ENCODE measurements at places on chromosomes 6 and 20.

DNA sequence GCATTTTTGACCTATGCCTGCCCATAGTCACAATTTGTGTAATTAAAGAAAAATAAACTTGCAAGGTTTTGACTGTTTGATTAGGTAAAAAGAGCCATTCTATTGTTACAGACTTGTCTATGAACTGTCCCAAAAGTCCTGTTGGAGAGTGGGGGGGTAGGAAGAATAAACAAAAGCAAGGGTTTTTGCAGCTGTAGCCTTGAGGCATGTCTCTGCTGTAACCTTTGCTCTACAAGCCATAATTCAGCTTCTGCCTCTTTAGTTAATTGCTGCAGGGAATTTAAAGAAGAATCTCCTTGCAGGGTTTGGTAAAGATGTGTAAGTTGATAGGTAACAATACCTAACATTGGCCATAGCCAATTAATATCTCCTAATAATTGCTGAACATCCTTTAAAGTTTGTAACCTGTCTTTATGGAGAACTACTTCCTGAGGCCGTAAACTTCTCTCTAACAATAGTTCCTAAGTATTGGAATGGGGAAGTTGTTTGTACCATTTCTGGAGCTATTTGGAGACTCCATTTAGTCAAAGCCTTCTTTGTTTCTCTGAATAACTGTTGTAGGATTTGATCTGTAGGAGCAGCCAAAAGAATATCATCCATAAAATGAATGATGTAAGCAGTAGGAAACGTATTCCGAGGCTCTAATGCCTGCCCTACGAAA, 7.9 kb upstream of the ABHD12 start:
- no peak for DNase-seq

DNA sequence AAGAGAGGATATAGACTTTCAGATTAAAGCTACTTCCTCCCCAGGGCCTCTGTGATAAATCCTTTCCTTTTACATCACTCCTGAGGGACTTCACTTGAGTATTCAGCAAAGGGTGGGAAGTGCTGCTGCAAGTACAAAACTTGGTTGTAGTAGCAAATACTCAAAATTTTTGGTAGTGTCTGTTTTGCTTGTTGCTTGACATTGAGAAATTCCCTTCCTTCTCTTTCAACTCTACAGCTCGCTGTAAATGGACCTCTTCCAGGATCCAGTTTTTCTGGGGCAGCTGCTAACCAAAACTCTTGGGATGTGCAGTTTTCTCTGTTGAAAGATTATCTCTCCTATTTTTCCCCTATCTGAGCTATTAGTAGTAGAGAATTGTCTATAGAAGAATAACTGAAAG, 472.0 kb downstream of the CD109 start:
- no peak for DNase-seq

GRCh38 chr20:36241678-36242077, 5.4 kb downstream of the AAR2 start:
- no peak for DNase-seq

GRCh38 chr6:63097222-63097621, 114.0 kb upstream of the FKBP1C start:
- DNase-seq = no peak

- DNase-seq = no peak
Observed at GRCh38 chr6:46490425-46491200, 636 bp downstream of the RCAN2 start.

GRCh38 chr6:106517706-106518105, 111.6 kb downstream of the RTN4IP1 start:
- DNase-seq = no peak

GRCh38 chr6:8908638-8909037, 473.3 kb upstream of the SLC35B3 start:
- no peak for DNase-seq

- no peak for DNase-seq
Observed at GRCh38 chr20:21511850-21512633, 1.8 kb downstream of the NKX2-2 start.

GRCh38 chr20:16530201-16530681, 43.0 kb downstream of the KIF16B start:
- DNase-seq = peak; percentile 80

GRCh38 chr20:17808357-17808756, 108.6 kb downstream of the BANF2 start:
- no peak for DNase-seq

DNA sequence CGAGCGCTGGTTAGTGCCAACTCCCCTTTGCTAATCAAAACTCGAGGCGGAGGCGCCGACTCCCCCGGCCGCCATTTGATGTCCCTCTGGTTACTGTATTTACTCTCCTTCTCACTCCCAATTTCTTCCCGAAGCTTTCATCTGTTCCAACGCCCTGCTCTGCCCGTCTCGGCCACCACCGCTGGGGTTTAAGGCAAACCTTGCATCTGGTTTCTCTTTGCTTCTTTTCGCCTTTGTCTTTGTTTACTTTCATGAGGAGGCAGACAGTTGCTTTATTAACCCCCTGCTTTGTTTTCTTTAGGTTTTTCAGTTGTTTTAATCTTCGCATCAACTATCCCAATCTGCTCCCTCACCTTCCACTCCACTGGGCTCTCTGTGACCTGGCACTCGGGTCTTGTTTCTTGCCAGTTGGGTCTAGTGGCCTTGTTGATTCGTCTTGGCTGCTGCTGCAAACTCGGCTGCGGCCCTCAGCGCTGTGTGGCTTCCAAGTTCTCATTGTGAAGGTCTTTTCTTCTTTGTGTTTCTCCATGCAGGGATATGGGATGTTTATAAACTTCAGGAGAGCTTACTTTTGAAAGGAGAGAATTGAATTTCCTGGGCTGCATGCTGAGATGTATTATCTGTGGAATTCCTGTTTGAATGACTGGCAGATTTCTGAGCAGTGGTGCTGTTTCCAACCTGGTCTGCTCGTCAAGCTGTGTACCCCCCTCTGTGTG, 155.1 kb downstream of the CDC5L start:
- DNase-seq = no peak

DNA sequence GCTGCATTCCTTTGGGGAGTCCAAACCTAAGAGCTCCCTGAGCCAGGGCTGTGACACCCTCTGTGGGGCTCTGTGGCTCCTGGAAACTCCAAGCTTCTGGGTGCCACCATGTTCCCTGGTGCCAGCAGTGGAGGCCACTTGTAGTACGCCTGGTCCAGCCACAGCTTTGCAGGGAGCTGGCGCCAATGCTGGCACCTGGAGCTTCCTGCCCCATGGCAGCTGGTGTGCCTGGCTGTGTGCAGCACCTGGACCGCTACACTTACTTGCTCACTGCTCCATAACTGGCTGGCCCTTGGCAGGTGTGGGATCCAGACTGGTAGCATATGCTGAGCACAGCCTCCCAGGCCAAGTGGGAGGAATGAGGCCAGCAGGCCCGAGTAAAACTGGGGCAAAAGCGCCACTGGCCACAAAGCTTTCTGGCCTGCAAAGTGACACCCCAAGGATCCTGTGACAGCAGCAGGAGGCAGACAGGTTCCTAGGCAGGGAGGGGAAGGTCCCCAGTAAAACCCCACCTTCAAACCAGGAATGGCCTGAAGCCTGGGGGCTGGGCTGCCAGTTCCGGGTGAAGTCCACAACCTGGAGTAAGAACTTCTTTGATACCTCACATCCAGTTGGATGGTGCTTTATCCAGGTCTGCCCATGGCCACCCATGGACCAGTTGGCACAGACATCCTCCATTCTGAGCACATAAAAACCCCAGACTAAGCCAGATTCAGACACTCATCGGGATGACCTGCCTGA, 461.0 kb downstream of the TBC1D32 start:
- DNase-seq = no peak

DNA sequence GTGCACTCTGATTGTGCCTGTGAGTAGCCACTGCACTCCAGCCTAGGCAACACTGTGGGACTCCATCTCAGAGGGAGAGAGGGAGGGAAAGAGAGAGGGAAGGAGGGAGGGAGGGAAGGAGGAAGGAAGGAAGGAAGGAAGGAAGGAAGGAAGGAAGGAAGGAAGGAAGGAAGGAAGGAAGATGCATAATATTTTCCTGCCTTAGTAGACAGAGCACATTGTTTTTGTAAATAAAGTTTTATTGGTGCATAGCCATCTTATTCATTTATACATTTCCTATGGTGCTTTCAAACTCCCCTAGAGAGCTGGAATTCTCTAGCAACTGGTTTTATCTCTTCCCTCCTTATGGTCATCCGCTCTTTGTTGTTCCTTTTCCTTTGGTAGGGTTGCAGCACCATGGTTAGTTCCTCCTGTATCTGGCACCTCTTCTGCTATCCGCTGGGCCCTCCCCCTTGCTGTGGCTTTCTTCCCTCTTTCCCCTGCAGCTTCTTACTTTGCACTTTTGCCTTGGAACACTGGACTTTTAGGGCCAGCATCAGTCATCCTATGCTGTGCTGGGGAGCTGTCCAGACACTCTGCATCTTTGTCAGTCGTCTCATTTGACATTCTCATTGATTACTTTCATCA, 20.2 kb downstream of the GPR6 start:
- no peak for DNase-seq

GRCh38 chr6:68559716-68560115, 75.4 kb upstream of the ADGRB3 start:
- DNase-seq = peak; percentile 62

GRCh38 chr6:135722679-135723078, 128.8 kb upstream of the PDE7B start:
- DNase-seq = peak; percentile 11

GRCh38 chr6:16700202-16700915, 60.9 kb downstream of the ATXN1 start:
- DNase-seq = no peak

DNA sequence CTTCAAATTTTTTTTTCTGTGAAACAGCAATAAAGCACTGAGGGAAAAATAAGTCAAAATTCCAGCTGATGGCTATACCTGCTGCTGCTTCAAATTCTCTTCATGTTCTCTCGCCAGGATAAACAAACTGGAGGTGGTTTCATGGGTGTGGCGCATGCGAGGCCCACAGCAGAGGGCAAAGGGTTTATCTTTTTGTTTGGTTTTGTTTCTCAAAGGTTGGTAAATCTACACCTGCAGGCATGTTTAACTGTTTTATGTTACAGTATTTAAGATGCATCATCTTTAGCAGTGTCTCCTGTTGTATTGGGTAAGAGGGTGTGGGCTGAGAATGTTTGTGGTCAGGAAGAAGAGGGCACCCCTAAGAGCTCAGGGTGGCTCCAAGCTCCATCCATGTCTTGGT, 342.2 kb downstream of the CDH26 start:
- DNase-seq = no peak

DNA sequence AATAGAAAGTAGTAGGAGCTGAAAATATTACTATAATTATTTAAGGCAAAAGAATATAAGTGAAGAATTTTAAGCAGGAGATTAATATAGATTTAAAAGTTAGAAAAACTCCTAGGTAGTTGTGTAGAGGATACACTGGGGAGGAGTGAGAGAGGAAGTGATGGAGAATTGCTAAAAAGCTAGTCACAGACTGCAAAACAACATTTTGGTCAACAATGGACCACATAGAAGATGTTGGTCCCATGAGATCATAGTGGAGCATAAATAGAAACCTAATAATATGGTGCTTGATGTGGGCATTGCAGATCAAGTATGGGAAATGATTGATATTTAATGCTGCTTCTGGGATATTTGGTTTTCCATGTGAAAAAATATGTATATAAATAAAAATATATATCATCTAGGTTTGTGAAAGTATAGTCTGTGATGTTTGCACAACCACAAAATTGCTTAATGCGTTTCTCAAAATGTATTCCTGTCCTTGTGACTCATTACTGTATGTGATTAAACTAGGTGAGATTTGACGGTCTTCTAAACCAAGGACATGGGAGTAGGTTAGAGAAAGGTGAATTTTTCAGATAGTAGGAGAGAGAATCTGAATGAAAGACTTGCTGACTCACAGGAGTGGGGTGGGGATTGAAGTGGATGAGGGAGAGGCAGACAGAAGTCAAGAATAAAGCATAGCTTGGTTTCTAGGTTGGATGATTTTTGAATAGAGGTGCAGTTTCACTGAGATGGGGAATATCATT, 174.0 kb downstream of the BCKDHB start:
- no peak for DNase-seq

DNA sequence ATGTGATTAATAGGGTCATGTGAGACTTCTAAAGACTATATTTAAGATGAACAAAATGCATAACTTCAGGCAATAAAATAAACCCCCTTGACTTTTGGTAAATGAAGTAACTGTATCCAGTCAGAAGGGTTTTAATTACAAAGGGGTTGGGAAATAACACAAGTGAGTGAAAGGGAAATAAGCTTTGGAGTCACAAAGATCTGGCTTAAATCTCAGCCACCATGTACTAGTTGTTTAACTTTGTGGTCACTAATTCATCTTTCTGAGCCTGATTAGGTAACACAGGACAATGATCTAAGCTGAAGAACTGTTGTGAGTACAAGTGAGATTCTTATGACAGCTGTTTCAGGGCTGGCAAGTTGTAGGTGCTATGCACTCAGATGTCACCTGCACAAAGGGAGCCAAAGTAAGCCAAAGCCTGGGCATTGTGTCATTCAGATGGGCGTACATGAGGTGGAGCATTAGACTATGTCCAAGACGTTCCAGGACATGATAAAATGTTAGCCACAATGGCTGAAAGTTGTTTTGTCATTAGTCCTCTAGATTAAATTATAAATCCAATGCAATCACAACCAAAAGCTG, 13.8 kb downstream of the TOMM34 start:
- no peak for DNase-seq

DNA sequence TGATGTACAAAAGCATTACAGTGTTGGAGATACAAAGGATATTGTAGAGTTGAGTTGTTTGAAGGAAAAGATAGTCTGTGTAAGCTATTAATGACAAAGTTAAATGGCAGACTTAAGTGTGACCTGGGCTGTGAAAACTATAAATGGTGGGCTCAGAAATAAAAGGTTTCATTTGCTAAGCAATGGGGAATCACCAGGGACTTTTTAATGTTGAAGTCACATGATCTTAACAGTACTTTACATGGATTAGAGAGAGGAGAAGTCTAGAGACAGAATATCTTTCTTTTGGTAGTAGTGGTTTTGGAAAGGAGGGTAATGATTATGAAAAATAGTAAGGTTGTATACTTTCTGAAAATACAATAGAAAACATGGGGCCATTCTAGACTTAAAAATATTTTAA, 67.1 kb downstream of the SCAF8 start:
- DNase-seq = no peak

DNA sequence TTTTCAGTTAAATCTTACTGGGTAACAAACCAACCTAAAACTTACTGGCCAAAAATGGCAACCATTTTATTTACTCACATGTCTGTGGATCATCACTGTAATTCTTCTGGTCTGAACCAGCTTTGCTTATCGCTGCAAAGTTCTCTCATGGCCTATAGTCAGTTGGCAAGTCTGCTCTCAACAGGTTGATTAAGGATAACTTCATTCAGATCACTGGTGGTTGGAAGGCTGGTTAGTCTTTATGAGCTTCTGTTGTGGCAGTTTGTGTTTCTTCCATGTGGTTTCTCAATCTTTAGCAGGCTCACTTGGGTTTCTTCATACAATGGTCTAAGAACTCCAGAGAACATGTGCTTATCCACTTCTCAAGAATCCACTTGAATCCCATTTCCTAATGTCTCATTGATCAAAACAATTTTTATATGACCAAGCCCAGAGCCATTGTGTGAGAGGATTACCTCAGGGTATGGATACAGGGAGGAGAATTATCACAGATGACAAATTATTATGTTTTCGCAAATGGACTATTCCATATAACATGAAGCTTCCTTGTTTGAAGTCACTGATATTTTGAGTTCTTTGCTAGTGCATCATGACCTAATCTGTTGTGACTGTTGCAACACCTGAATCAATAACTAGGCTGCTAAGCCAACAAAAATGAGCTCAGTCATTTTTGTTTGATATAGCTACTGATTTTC, 155.4 kb upstream of the BMP2 start:
- no peak for DNase-seq
